ENCODE measurements at places on chromosomes 13 and 19. TPM values are rescaled to one million over a fixed set of nuclear protein-coding genes. Genes with fewer than 3 reads are reported as not detected.
A peak's percentile ranks its signal among the peaks of the same experiment; 100 is the strongest.

GRCh38 chr19:11151181-11151580 is 4.4 kb downstream of the SPC24 start:
- no peak for DNase-seq

GRCh38 chr19:48735031-48735615 is 5.3 kb downstream of the RASIP1 start:
- DNase-seq = no peak

DNA sequence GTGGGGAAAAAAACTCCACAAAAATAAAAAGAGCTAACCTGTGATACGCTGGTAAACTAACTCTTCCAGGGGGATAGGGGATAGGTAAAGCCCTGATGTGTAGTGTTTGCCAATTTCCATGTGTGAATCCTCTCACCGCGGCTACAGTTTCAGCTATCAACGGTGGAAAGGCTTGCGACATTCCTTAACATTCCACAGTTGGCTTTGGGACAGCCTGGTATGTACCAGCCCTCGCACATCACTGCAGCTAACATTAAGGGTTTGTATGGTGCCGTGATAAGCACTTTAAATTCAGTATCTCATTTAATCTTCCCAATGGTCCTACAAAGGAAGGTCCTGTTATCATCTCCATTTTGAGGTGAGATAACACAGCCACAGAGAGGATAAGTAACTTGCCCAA is 112.4 kb downstream of the KATNAL1 start:
- no peak for DNase-seq

DNA sequence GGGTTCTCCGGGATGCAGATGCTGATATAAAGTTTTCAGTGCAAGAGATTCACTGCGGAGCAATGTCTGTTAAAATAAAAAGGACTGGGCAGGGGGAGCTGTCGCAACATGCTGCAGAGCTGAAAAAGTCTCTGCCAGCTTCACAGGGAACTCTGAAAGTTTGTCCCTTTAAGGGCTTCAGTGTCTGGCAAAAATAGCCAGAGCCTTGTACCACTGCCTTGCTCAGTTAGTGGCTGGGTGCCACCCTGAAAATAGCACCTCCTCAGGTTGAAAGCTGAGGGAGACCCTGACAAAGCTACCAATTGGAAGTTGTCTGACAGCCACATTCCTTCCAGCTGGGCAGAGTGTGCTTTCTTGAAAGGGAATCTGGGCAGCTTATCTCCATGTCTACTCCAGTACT is 3.0 kb upstream of the NDFIP2 start:
- no peak for DNase-seq

DNA sequence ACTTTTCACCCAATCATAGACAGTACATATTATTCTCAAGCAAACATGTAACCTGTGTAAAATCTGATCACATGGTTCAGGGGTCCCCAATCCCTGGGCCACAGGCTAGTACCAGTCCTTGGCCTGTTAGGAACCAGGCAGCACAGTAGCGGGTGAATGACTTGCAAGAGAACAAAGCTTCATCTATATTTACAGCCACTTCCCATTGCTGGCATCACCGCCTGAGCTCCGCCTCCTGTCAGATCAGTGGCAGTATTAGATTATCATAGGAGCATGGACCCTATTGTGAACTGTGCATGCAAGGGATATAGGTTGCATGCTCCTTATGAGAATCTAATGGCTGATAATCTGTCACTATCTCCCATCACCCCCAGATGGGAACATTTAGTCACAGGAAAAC is 133.1 kb downstream of the MAB21L1 start:
- DNase-seq = no peak

GRCh38 chr13:110340812-110341444 is 33.8 kb downstream of the COL4A2 start:
- peak; percentile 98 for DNase-seq

GRCh38 chr13:101025925-101026324 is 351.3 kb upstream of the TMTC4 start:
- no peak for DNase-seq

GRCh38 chr19:34430738-34431625 is 2.8 kb downstream of the UBA2 start:
- DNase-seq = no peak

GRCh38 chr19:27736225-27736624 is 1476.7 kb downstream of the UQCRFS1 start:
- no peak for DNase-seq

DNA sequence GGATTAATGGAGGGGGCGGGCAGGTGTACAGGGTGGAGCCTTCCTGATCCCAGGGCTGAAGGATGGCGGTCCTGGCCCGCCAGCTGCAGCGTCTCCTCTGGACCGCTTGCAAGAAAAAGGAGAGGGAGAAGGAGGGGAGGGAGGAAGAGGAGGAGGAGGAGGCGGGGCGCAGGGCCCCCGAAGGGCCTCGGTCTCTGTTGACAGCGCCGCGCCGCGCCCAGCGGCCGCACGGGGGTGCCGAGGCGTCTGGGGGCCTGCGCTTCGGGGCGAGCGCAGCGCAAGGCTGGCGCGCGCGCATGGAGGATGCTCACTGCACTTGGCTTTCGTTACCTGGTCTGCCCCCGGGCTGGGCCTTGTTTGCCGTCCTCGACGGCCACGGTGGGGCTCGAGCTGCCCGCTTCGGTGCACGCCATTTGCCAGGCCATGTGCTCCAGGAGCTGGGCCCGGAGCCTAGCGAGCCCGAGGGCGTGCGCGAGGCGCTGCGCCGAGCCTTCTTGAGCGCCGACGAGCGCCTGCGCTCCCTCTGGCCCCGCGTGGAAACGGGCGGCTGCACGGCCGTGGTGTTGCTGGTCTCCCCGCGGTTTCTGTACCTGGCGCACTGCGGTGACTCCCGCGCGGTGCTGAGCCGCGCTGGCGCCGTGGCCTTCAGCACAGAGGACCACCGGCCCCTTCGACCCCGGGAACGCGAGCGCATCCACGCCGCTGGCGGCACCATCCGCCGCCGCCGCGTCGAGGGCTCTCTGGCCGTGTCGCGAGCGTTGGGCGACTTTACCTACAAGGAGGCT is at the start of gene PPM1N:
Gene PPM1N (plus strand): TSS at position 33 of the 785 bp plus-strand sequence. CDS start 30 bp downstream, at position 63.
- DNase-seq = no peak

DNA sequence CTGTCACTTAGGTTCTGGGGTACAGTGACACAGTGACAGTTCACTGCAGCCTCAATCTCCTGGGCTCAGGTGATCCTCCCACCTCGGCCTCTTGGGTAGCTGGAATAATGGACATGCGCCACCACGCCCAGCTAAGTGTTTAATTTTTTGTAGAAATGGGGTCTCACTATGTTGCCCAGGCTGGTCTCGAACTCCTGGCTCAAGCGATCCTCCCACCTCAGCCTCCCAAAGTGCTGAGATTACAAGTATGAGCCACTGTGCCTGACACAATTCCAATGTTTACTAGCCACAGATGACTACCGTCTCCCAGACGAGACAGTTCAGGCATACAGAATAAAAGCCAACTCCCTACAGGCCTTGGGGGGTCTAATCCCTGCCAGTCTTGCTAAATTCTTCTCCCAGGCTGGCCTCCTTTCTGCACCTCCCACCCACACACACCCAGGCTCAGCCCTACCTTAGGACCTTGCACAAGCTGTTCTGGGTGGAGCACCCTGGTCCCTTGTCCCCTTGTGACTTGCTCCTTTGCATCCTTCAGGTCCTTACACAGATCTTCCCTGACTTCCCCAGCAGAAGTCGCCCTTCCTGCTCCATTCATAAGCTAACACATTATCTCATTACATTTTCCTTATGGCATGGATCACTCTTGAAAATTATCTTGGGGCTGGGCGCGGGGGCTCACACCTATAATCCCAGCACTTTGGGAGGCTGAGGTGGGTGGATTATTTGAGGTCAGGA is 106.4 kb downstream of the INSR start:
- no peak for DNase-seq

DNA sequence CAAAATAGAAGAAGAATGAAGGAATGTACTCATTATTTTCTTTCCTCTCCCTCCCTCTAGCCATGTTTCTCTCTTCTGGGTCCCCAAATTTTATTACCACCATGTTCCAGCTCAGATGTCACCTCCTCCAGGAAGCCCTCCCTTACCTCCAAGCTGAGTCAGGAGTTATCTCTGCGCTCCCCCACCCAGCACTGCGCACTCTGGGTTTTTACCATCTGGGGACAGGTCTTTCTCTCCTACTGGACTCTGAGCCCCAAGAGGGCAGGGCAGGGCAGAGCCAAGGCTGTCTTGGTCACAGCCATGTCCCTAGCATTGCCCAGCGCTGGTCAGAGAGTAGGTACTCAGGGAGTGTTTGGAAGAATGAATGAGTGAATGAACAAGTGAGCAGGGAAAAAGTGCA is 2.9 kb downstream of the GNG8 start:
- no peak for DNase-seq

DNA sequence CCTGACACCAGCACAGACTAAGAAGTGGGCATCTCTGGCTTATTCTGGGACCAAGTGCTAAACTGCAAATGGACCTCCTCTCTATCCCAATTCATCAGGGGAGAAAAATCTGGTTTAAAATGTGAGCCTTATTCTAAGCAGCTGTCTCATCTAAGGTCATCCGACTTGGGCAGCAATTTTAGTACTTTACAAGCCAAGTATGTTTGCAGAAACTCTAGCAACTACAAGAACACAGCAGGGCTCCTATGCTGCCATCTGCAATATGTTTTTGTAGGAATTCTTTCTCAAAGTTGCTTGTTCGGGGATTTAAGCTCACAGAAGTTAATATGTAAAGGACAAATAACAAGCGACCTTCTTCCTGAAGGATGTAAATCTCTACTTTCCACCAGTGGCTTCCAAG is 113.1 kb downstream of the FOXO1 start:
- no peak for DNase-seq

GRCh38 chr19:41441321-41441945 is 1.5 kb upstream of the ERICH4 start:
- DNase-seq = no peak

- no peak for DNase-seq
Measured at GRCh38 chr13:96011291-96011872, 41.8 kb downstream of the UGGT2 start.

GRCh38 chr19:14475251-14476073 is at the start of gene PTGER1:
PTGER1 (minus strand) TSS chr19:14475354; CDS start chr19:14474320, 1,034 bp downstream.
- no peak for DNase-seq

DNA sequence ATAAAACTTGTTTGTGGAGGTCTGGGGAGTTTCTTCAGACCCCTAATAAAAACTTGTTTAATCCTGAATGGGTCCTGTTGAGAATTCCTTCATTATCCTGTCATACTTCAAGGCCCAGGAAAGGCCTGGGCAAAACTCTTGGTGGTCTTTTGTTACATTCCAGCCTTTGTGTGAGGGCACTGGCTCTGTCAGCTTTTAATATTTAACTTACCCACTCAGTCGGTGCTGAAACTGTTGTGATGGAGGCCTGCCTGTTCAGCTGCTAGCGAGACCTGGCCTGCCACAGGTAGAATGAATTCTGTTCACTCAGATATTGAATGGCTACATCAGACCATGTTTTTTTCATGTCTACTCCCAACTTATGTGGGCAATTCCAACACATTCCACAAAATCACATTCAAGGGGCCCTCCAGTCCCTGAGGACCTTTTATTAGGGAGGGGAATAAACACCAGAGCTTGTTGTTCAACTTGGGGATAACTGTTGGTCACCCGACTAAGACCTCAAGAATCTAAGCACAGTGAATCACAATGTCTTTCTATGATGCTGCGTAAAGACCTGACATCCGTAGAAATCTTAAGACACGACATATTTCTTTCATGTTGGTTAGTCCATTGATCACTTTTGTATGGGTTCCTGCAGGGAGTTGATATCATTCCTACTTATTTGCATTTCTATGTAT is 12.5 kb downstream of the NLRP8 start:
- DNase-seq = no peak

- DNase-seq = no peak
Measured at GRCh38 chr19:2434267-2434666, 6.9 kb upstream of the TIMM13 start.

GRCh38 chr19:29988351-29988750 is 46.3 kb downstream of the URI1 start:
- DNase-seq = no peak

GRCh38 chr13:35769812-35770211 is 293.3 kb upstream of the MAB21L1 start:
- DNase-seq = no peak

DNA sequence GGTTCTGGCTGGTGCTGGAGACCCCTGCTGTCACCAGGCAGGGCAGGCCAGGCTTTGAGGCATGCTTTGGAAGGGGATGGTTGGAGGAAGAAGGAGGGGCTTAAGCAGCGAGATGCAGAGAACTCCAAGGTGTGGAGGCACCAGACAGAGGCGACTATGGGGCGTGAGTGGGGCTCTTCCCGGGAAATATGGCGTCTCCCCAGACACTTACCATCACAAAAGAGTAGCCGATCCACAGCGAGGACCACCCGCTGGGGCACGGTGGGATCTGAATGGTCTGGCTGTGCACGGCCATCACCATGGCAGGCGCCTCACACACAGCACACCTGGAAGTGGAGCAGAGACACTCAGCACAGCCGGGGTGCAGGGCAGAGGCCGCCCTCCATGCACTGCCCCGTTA is 151.9 kb downstream of the COL4A1 start:
- no peak for DNase-seq

DNA sequence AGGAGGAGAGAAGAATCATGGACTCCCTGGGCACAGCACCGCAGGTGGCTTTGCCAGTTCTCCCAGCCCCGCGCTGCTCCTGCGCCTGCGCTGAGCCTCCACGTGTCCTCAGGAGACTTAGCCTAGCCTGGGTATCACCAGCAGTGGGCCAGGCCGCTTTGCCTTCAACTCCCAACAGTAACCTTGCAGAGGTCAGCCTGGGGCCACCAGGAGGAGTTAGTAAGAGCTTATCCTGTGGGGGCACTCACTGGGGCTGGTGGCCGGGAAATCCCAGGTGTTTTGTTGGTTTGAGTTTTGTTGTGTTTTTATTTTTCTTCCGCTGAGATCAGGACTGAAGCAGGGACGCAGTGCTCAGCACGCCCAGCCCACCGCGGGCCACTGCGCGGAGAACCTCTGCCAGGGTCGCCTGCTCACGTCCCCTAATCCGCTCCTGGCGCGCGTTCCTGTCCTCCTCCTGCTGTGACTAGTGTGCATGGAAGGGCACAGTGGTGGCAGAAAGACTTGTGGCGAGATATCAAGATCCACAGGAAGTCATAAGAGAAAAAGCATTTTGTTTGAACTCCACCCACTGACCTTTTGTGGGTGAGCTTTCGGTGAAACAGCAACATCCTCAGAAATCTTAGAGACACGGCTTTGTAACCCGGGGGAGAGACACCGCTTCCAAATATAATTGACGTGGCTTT is 207.4 kb upstream of the RFC3 start:
- DNase-seq = peak; percentile 85

PCDH9 gene
- total RNA-seq = 1.6 TPM

LPAR2 gene
- total RNA-seq = 2.0 TPM

SLC6A16 gene
- total RNA-seq = 2.6 TPM

NAPSA gene
- total RNA-seq = 0.37 TPM

KLK5 gene
- total RNA-seq = not detected

MBD3L3 gene
- total RNA-seq = not detected

SIGLECL1 gene
- not detected for total RNA-seq

PTH2 gene
- not detected for total RNA-seq

KMT5C gene
- total RNA-seq = 6.3 TPM

GEMIN7 gene
- 11.2 TPM for total RNA-seq

HIPK4 gene
- 0.29 TPM for total RNA-seq

GPR18 gene
- total RNA-seq = not detected

KCNRG gene
- 0.46 TPM for total RNA-seq

POGLUT2 gene
- 9.9 TPM for total RNA-seq

CEACAM20 gene
- not detected for total RNA-seq

PALM3 gene
- total RNA-seq = 0.74 TPM

B3GNT3 gene
- total RNA-seq = 0.28 TPM

WDFY2 gene
- total RNA-seq = 10.6 TPM

All from posterior vena cava (tissue), 2 donors.